ENCODE measurements at places on chromosomes 2 and 18. TPM values are rescaled to one million over a fixed set of nuclear protein-coding genes. Genes with fewer than 3 reads are reported as not detected.

GRCh38 chr2:222608081-222608480 is 47.8 kb downstream of the FARSB start:
- no peaks in the 10 kb centered on the region for H3K4me1 ChIP-seq
- DNase-seq, result no peak
- no peak overlapping the region for H3K4me3 ChIP-seq

GRCh38 chr18:13452871-13453680 is 234.5 kb downstream of the LDLRAD4 start:
- no peaks in the 10 kb centered on the region for H3K27me3 ChIP-seq
- no peaks in the 10 kb centered on the region for H3K36me3 ChIP-seq
- H3K4me1 ChIP-seq, result peaks cover 12% of the 10 kb centered on the region
- DNase-seq, result no peak

Gene LINC00305
- total RNA-seq, result not detected

DNA sequence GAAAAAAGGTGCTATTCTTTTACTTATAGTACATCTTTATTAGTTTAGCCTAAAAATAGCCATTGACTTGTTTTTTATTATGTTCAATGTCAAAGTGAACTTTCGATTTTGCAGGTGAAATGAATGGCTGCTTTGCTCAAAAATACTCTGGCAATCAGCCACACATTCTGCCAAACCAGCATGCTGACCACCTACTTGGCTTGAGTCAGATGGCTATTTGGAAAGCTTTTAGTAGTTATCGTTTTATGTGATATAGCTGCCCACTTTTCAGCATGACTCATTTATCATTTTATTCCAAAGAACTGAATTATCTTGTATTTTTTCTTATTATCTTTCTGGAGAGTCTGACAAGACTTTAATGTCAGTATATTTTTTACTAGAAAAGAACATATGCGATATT is 1615.8 kb upstream of the TMEFF2 start:
- DNase-seq, result no peak
- H3K27ac ChIP-seq, result no peak overlapping the region
- no peak overlapping the region for H3K4me3 ChIP-seq
- no peaks in the 10 kb centered on the region for H3K36me3 ChIP-seq

Data from naive thymus-derived CD4-positive, alpha-beta T cell (primary cell).